ENCODE measurements at places on chromosomes 2 and 18.

- DNase-seq, result no peak
These were observed 622.3 kb upstream of the ACVR2A start for GRCh38 chr2:147222506-147222905.

GRCh38 chr2:50231510-50231909, 800.4 kb downstream of the NRXN1 start:
- DNase-seq, result no peak

DNA sequence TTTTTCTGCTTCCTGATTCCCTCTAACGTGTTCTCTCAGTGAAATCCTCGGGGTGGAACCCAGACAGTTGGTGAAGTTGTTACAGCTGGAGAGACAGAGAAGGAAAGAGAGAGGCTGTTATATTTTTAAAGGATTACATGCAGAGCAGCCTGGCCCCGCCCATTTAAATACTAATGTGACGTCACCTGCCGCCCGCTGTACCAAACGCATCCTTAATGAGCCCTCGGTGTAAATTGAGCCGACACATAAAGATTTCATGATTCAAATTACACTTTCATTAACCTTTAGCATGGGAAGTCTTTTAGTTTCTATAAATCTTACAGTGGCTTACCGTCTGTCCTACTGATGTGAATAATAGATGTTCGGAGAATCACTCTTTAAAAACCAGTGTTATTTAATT, 164.0 kb upstream of the SIX3 start:
- DNase-seq, result no peak

DNA sequence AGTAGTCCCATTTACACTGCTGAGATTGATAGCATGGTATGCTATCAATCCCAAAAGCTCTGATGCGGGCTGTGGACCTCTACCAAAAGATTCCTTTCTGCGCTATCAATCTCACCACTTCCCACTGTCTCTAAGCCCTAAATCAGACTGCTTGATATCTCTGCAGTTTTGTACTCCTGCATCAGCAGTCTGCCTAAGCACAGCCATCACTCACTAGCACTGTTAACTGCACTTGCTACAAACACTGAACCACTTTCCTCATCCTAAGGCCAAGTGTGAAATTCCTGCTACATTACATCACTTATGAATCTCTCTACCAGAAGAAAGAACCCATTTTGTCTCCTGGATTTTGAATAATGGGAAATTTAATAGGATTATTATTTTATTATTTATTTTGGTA, 237.0 kb downstream of the HNMT start:
- DNase-seq, result no peak

DNA sequence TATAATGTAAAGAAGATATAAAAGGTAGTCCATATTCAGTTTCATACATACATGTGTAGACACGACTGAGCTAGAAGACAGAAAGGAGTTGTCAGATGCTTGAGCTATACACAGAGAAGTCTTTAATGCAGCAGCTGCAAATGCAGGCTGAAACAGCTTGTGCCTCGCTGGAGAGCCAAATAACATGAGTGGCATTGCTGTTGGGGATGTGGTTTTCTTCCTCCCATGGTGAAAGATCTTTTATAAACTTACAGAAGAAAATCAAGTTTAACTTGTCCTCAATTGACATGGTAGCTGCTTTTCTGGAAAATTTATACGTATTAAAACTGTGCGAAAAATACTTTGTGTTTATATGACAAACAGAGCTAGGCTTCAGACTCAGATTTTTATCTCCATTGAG, 16.4 kb upstream of the IL1R1 start:
- no peak for DNase-seq

DNA sequence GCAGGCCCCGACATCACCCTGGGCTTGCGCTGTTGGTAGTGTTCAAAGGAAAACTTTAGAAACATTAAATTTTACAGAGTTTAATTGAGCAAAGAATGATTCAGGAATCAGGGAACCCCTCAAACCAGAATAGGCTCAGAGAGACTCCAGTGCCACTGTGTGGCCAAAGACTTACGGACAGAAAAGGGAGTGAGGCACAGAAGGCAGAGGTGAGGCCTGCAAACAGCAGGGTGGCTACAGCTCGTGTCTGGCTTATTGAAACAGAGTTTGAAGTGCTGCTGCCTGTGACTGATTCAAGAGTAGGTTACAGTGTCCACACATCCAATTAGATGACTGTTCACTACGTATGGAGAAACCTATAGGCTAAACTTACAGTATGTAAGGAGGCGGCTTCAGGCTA, 2.4 kb upstream of the CTDP1 start:
- DNase-seq, result no peak

- no peak for DNase-seq
These were observed 65.1 kb downstream of the MAP4K4 start for GRCh38 chr2:101762451-101763171.

- no peak for DNase-seq
These were observed 32.4 kb downstream of the WDR43 start for GRCh38 chr2:28926847-28927246.

DNA sequence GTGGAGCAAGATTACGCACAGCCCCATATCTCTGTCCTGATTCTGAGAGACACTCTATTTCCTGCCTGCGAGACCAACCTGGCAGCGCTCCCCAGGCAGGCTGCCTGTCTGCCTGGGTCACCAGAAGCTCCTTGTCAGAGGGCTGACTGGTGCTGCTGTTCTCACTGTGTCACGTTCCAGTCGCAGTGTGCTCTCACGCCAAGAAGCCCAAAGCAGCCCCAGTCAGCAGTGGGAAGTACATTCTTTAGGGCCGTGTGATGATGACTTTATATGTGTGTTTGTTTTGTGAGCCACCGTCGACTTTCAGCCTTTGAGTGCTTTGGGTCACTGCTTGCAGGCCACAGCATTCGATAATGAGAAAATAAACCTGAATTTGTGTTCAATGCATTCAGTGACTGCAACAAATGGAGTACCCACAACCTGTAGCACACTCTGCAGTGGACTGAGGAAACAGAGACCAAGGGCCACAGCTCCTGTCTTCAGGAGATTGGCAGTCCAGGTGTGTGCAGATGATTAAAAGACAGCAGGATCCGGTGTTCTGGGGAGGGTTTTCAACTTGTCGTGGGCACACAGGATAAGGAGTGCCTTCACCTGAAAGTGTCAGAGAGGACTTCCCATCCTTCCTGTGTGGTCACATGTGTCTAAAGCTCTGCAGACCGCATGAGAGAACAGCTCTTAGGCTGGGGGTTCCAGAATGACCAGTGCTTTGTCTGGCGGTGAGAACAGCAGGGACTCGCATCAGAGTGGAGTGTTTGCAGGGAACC, 4.8 kb downstream of the TNFRSF11A start:
- no peak for DNase-seq

GRCh38 chr2:204274991-204275390, 270.3 kb upstream of the PARD3B start:
- DNase-seq, result no peak

- no peak for DNase-seq
These were observed 82.2 kb downstream of the NFATC1 start for GRCh38 chr18:79477711-79478483.

DNA sequence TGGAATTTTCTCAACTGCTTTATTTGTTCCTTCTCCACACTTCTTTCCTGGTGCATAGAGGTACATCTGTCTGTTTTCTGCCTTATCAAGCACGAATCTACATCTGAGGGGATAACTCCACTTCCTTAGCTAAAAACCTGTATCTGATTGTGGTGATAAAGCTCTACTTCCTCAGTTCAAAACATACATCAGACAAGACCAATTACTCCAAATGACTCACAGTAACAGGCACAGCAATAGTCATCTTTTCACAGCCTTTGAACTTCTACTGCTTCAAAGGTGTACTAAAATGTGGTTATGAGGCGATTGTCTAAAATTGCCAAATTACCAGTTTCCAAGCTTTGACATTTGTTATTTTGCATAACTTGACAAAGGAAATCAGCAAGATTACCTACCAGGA, 803.6 kb upstream of the ZEB2 start:
- no peak for DNase-seq

DNA sequence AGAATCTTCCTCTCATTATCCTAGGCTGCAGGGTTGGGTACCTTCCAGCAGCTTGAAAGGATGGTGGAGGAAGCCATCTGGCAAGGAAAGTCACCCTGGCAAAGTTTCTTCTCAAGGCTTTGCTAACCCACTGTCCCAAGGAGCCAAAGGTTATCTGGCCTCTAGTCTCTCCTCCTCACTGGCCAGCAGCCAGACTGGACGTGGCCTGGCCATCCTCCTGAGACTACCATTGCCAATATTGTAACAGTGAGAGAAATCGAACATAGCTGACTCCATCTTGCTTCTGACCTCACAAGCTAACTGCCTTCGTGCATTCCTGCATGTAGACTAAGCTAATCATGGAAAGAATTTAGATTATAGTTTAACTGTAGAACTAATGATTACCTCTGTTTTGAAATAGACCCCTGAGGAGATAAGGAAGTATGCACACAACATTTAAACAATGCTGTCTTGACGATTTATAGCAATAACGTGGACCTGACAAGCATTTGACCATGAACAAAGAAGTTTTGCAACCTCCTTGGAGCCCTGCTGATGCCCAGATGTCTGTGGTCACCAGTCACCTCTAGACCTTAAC, 7.8 kb upstream of the ANXA4 start:
- DNase-seq, result no peak

GRCh38 chr2:190964170-190964795, 49.7 kb downstream of the STAT1 start:
- no peak for DNase-seq

DNA sequence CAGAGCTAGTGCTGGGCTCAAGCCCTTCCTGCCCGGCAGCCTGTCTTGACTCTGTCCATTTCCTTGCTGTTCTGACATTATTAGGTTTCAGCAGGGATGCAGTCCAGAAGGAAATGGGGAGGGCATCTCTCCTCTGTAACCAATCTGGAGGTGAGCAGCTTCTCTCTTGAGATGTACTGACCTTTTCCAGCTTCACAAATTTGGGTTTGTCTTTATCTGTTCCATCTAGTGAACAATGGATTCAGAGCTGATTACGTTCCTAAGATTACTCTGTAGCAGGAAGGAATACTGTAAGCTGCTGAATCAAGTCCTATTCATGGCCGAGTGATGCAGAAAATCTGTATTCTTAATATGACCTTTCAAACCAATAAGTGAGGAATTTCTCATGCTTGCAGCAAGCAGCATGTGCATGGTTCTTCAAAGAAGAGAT, 11.0 kb downstream of the PLA2R1 start:
- no peak for DNase-seq

- DNase-seq, result no peak
These were observed 151.0 kb downstream of the CCBE1 start for GRCh38 chr18:59546188-59546587.

- DNase-seq, result no peak
These were observed 143.5 kb upstream of the ALPP start for GRCh38 chr2:232234922-232235615.

DNA sequence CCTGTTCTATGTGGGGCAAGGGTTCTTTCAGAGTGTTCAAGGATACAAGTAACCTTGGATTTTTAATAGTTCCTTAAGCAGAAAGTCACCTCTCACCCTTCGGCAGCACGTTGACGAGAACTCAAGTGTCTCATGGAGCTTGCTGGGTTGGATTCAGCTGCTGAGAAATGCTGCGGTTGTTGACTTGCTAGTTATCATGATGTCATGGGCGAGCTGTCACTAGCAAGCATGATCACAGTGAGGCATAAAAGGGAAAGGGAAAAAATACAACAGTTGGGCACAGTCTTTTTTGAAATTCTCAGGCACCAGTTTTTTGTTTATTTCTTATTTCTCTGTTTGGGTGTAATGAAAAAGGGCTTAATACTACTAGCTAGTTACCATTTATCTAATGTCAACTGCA, 53.2 kb downstream of the ADCYAP1 start:
- no peak for DNase-seq

DNA sequence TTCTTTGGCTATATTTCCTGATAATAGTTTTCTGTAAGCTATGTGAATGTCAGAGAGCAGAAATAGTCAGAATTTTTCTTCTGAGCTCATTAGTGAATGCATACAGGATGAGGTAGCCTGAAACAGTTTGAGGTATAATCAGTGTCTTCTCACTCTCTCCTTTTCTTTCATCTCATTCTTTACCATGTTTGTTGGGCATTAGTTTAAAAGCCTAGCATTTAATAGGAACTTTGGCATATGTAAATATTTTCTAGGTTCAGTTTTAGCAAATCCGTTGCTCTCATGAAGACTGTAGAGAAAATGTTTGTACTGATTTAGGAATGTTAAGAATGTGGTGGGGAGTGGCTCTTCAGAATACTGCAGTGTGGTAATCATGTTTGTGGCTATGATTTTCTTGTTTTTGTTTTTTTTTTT, 119.4 kb downstream of the PARD3B start:
- no peak for DNase-seq

GRCh38 chr2:175003875-175004729, 1.1 kb downstream of the CHN1 start:
- DNase-seq, result no peak

- DNase-seq, result no peak
These were observed 2.4 kb downstream of the CYP27C1 start for GRCh38 chr2:127217470-127218325.

- no peak for DNase-seq
These were observed 164.6 kb downstream of the GULP1 start for GRCh38 chr2:188456114-188456909.

- DNase-seq, result no peak
These were observed 45.5 kb downstream of the DPP4 start for GRCh38 chr2:162028511-162028910.

- DNase-seq, result no peak
These were observed 45.3 kb upstream of the RFX8 start for GRCh38 chr2:101520246-101520645.

DNA sequence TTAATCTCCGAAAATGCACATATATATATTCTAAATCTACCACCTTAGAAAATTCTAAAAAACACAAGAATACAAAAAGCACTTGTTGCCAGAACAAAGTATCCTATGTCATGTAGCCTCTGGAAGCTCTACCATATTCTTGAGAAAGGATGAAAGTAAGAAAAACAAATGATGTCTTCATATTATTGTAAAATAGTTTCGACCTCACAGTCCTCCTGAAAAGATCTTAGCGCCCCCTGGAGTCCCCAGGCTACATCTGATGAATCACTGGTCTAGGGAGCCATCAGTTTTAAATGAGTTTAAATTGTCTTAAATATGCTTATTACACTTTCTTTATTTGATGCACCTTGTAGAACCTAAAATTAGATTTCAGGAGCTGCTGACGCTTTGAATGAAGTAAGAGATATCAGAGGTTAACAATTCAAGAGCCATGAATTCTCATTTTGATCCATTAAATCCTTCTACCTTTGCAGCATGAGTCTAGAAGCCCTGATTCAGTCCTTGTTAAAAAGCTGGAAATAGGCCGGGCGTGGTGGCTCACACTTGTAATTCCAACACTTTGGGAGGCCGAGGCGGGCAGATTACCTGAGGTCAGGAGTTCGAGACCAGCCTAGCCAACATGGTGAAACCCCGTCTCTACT, 138.8 kb downstream of the MCFD2 start:
- DNase-seq, result peak; percentile 6

DNA sequence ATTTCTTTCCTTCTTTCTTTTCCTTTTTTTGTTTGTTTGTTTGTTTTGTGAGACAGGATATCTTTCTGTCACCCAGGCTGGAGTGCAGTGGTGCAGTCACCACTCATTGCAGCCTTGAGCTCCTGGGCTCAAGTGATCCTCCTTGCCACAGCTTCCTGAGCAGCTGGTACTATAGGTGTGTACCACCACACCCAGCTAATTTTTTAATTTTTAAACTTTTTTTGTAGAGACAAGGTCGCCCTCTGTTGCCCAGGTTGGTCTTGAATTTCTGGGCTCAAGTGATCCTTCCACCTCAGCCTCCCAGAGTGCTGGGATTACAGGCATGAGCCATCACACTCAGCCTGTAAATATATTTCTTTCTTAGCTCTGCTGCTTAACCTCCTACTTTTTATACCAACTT, 83.4 kb upstream of the CYP20A1 start:
- no peak for DNase-seq
